ENCODE measurements at places on chromosomes 4 and X.

GRCh38 chr4:11451716-11452115, 23.0 kb upstream of the HS3ST1 start:
- no peak overlapping the region for H3K27ac ChIP-seq
- no peaks in the 10 kb centered on the region for H3K27me3 ChIP-seq
- H3K36me3 ChIP-seq: no peaks in the 10 kb centered on the region

- H3K36me3 ChIP-seq: no peaks in the 10 kb centered on the region
- H3K4me3 ChIP-seq: no peak overlapping the region
- H3K27ac ChIP-seq: peak overlapping the region; percentile 50
- H3K4me1 ChIP-seq: peaks cover 20% of the 10 kb centered on the region
- DNase-seq: no peak
These were observed 40.9 kb downstream of the KDM6A start for GRCh38 chrX:44913656-44914531.

- H3K36me3 ChIP-seq: no peaks in the 10 kb centered on the region
- no peaks in the 10 kb centered on the region for H3K27me3 ChIP-seq
- H3K4me3 ChIP-seq: no peak overlapping the region
- no peak overlapping the region for H3K27ac ChIP-seq
- no peaks in the 10 kb centered on the region for H3K4me1 ChIP-seq
- DNase-seq: no peak
These were observed 329.3 kb upstream of the NOCT start for GRCh38 chr4:138686106-138686835.

GRCh38 chr4:156420623-156421022, 467.0 kb upstream of the CTSO start:
- no peaks in the 10 kb centered on the region for H3K36me3 ChIP-seq
- H3K27ac ChIP-seq: no peak overlapping the region
- no peaks in the 10 kb centered on the region for H3K27me3 ChIP-seq

- no peaks in the 10 kb centered on the region for H3K4me1 ChIP-seq
- no peak for DNase-seq
- H3K27me3 ChIP-seq: no peaks in the 10 kb centered on the region
- H3K4me3 ChIP-seq: no peak overlapping the region
- no peak overlapping the region for H3K27ac ChIP-seq
- no peaks in the 10 kb centered on the region for H3K36me3 ChIP-seq
These were observed 51.7 kb downstream of the JAKMIP1 start for GRCh38 chr4:6148506-6149205.

GRCh38 chr4:68349279-68349648, 626 bp downstream of the YTHDC1 start:
- no peaks in the 10 kb centered on the region for H3K36me3 ChIP-seq
- H3K4me1 ChIP-seq: peaks cover 33% of the 10 kb centered on the region
- no peak for DNase-seq
- no peaks in the 10 kb centered on the region for H3K27me3 ChIP-seq

DNA sequence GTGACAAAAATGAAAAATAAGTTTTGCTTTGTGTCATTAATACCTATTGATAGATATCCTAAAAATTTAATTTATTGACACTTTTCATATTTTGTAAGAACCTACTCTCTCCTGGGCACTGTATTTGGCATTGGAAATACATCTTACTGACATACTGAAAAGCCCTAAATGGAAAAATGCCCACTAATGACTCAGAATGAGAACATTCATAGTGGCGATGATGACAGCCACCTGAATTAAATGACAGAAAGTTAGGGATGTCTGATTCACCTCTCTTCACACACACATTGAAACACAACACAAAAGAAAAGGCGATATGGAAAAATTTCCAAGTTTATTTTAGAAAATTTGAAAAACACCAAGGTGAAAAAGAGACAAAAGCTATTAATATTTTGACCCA, 992.3 kb downstream of the STPG2 start:
- no peak overlapping the region for H3K4me3 ChIP-seq
- no peaks in the 10 kb centered on the region for H3K27me3 ChIP-seq
- no peak for DNase-seq
- H3K36me3 ChIP-seq: no peaks in the 10 kb centered on the region
- H3K27ac ChIP-seq: no peak overlapping the region

DNA sequence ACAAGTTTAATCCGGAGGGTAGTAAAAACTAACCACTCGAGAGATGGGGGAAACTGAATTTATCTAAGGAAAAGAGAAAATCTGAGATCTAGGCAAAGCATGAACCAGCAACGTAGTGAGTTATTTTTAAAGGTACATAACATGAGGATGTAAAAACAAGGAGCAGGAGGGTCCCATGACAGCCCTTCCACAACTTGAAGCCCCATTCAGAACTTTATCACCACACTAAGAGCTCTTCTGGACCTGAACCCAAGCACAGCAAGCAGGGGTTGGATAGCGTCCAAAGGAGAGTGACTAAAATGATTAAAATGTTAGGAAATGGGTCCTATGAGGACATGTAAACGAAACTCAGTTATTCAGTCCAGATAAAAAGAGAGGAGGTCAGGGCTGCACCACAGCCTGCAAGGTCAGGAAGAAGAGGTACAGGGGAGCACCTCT, 16.2 kb downstream of the SH3RF1 start:
- no peaks in the 10 kb centered on the region for H3K27me3 ChIP-seq
- no peak for DNase-seq
- H3K4me1 ChIP-seq: peaks cover 94% of the 10 kb centered on the region
- no peak overlapping the region for H3K4me3 ChIP-seq
- H3K27ac ChIP-seq: peak overlapping the region; percentile 43

DNA sequence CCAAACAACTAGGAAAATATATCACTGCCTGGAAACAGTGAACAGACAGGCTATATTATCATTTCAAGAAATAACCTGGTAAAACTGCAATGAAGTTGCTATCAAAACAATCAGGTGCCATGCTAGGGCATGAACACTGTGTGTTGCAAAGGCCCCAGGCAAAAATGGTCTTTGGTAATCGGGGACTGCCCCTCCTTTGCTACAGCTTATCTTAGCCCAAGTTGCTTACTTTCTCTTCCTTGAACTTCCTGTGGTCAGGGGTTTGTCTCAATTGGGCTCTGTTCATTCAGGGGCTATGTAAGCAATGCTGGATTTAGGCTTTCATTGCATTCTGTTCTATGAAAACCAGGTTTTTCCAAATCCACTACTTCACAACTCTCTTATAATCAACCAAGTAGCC, 30.4 kb downstream of the SCML1 start:
- H3K36me3 ChIP-seq: no peaks in the 10 kb centered on the region
- no peaks in the 10 kb centered on the region for H3K4me1 ChIP-seq
- no peak overlapping the region for H3K27ac ChIP-seq
- no peak for DNase-seq

- peaks cover 14% of the 10 kb centered on the region for H3K4me1 ChIP-seq
- no peaks in the 10 kb centered on the region for H3K36me3 ChIP-seq
- no peak overlapping the region for H3K27ac ChIP-seq
- no peak for DNase-seq
- H3K27me3 ChIP-seq: no peaks in the 10 kb centered on the region
These were observed 34.9 kb upstream of the CLDN24 start for GRCh38 chr4:183356931-183357675.

DNA sequence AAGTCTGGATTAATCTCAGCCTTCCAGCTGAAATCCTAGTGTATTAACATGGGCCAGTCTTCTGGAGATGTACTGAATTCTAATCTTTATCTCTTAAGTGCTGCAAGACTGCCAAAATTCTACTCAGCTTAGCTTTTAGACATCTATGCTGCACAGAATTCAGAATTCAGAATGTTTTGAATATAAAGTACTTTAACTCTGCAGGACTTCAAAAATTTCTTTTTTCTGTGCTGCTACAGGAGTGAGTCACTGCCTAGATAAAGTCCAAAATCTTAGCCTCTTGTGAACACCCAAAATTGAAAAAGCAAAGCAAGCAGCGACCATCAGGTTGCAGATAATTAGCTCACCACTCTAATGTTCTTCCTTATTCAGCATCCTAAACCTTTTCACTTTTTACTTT, 1092.6 kb upstream of the PCDH10 start:
- no peaks in the 10 kb centered on the region for H3K27me3 ChIP-seq
- no peak overlapping the region for H3K4me3 ChIP-seq
- no peak for DNase-seq
- H3K4me1 ChIP-seq: no peaks in the 10 kb centered on the region

- no peaks in the 10 kb centered on the region for H3K4me1 ChIP-seq
- DNase-seq: no peak
- no peak overlapping the region for H3K4me3 ChIP-seq
- H3K36me3 ChIP-seq: no peaks in the 10 kb centered on the region
- H3K27ac ChIP-seq: no peak overlapping the region
These were observed 378.8 kb upstream of the NOCT start for GRCh38 chr4:138636781-138637180.

DNA sequence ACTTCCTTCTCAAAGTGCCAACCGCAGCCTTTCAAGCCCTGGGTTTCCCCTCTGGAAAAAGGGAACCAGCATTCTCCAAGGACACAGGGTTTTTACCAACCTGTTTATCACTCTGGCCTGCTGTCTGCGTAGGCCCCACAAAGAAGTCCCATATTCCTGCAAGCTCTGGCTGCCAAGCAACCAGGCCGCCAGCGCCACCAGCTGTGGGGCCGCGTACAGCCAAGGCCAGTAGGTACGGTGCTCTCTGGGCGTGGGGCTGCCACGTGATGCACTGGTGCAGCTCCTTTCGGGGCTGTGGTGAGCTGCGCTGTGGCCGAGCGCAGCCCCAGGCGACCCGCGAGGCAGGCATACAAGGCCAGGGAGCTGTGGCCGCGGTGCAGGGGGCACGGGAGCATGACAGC, 22.1 kb downstream of the LUZP4 start:
- DNase-seq: no peak
- no peak overlapping the region for H3K27ac ChIP-seq
- H3K36me3 ChIP-seq: no peaks in the 10 kb centered on the region
- no peak overlapping the region for H3K4me3 ChIP-seq
- H3K4me1 ChIP-seq: no peaks in the 10 kb centered on the region
- H3K27me3 ChIP-seq: no peaks in the 10 kb centered on the region

DNA sequence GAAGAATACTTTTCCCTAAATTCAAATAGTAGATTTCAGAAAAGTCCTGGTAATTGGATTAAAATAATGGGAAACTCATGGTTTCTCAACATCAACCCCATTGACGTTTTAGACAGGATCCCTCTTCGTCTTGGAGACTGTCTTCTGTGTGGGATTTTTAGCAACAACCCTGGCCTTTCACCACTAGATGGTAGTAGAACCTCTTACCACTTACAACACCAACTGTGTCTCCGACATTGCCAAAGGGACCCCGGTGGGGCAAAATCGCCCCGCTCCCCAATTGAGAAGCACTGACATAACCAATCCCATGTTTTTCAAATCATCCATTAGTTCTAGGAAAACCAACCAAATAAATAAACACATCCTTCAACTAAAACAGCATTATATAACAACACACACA, 16.9 kb upstream of the ANOS1 start:
- H3K4me3 ChIP-seq: no peak overlapping the region
- no peaks in the 10 kb centered on the region for H3K4me1 ChIP-seq
- H3K36me3 ChIP-seq: no peaks in the 10 kb centered on the region

GRCh38 chr4:69849969-69850368, 10.0 kb downstream of the SULT1E1 start:
- H3K36me3 ChIP-seq: no peaks in the 10 kb centered on the region
- H3K27me3 ChIP-seq: no peaks in the 10 kb centered on the region
- DNase-seq: no peak
- no peak overlapping the region for H3K27ac ChIP-seq
- no peaks in the 10 kb centered on the region for H3K4me1 ChIP-seq

- no peak within 1 kb of the TSS for H3K4me3 ChIP-seq
- no peaks in the 10 kb centered on the region for H3K4me1 ChIP-seq
- H3K27me3 ChIP-seq: no peaks in the 10 kb centered on the region
- DNase-seq: no peak
These were observed at the start of gene ARHGEF9 for GRCh38 chrX:63784902-63785707. TSS of gene ARHGEF9 (minus strand) at chrX:63785214. CDS start at chrX:63785145, 69 bp downstream.

DNA sequence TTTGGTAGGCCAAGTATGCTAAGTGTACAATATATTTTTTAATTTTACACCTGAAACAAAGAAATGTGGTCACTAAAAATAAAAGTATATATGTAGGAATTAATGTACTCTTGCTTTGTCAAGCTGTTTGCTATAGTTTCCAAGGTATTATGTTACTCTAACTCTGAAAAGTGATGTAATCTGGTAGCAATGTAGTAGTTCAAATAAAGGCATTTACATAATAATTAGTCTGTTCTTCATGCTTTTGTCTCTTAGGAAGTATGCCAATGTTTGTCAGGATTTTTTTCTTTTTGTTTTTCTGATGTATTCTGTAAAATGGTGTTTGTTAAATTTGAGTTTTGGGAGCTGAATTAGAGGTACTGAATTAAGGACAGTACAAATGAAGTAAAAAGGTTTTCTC, 89.5 kb downstream of the PLS3 start:
- H3K27ac ChIP-seq: no peak overlapping the region
- no peaks in the 10 kb centered on the region for H3K27me3 ChIP-seq
- no peak overlapping the region for H3K4me3 ChIP-seq

GRCh38 chr4:2809610-2810180, 16.8 kb downstream of the SH3BP2 start:
- no peak for DNase-seq
- no peak overlapping the region for H3K4me3 ChIP-seq
- no peaks in the 10 kb centered on the region for H3K36me3 ChIP-seq
- H3K4me1 ChIP-seq: no peaks in the 10 kb centered on the region
- H3K27me3 ChIP-seq: no peaks in the 10 kb centered on the region

DNA sequence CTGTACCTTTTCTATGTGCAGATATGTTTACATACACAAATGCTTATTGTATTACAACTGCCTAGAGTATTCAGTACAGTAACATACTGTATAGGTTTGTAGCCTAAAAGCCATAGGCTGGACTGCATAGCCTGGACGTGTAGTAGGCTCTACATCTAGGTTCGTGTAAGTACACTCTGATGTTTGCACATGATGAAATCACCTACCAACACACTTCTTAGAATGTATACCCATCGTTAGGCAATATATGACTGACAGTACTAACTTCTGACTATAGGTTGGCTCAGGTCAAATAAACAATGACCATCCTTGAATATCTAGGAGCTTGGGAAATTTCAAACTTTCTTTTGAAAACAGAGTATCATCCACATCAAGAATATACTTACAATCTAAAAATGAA, 139.0 kb downstream of the CORIN start:
- H3K4me3 ChIP-seq: no peak overlapping the region
- no peaks in the 10 kb centered on the region for H3K36me3 ChIP-seq
- H3K4me1 ChIP-seq: no peaks in the 10 kb centered on the region
- no peaks in the 10 kb centered on the region for H3K27me3 ChIP-seq

GRCh38 chr4:36222702-36223101, 21.6 kb downstream of the ARAP2 start:
- DNase-seq: no peak
- no peaks in the 10 kb centered on the region for H3K27me3 ChIP-seq
- H3K4me1 ChIP-seq: no peaks in the 10 kb centered on the region
- no peak overlapping the region for H3K4me3 ChIP-seq

DNA sequence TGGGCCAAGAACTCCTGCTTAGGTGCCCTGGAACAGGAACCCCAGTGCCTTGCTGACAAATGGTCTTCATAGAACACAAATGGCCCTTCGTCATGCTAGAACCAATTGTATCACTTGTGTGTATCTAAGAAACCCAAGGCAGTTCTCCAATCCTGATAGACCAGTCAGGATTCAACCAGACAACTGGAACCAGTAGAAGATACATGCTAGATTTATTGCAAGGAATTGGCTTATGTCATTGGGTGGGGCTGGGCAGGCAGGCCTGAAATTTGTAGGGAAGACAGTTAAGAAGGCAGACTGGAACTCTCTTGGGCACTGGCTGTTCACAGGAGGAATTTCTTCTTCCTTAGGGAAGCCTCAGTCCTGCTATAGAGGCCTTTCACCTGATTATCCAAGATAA, 17.0 kb upstream of the TBL1X start:
- no peak overlapping the region for H3K4me3 ChIP-seq
- DNase-seq: no peak
- H3K4me1 ChIP-seq: no peaks in the 10 kb centered on the region
- H3K27ac ChIP-seq: no peak overlapping the region
- no peaks in the 10 kb centered on the region for H3K27me3 ChIP-seq
- no peaks in the 10 kb centered on the region for H3K36me3 ChIP-seq
